Kidney glomerular epithelial cell (primary cell): ENCODE measurements at places on chromosomes 1 and 21.

- no peak for DNase-seq
These were observed 351.6 kb downstream of the PTBP2 start for GRCh38 chr1:97073169-97073568.

DNA sequence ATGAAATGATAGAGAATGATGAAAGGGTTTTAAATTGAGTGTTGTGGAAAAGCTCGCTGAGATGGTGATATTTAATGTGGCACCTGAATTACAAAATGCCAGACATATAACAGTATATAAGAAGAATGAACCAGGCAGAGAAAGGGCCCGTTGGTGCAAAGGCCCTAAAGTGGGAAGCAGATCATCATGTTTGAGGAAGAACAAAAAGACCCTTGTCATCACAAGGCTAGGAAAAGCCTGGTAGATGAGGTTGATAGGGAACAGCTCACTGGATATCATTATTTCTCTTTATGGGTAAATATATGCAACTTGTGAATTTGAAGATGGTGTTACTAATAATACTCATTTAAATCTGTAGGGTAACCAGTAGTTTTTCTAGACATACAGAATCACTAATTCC lies 11.0 kb downstream of the RAP1A start:
- DNase-seq, result no peak

GRCh38 chr1:244067893-244068292 lies 16.8 kb downstream of the ZBTB18 start:
- peak; percentile 87 for DNase-seq

- DNase-seq, result no peak
These were observed 44.5 kb downstream of the TRIM33 start for GRCh38 chr1:114466334-114467014.

GRCh38 chr1:159222075-159222865 lies 17.6 kb downstream of the ACKR1 start:
- DNase-seq, result no peak
